Left renal pelvis (tissue), 4 donors: ENCODE measurements at places on chromosomes 7 and 10. TPM values are rescaled to one million over a fixed set of nuclear protein-coding genes. Genes with fewer than 3 reads are reported as not detected.

The SEM1 gene
- 209 TPM for polyA plus RNA-seq

The PDE1C gene
- polyA plus RNA-seq: 3.4 TPM

The EPO gene
- not detected for polyA plus RNA-seq

The UPK3BL1 gene
- polyA plus RNA-seq: 4.8 TPM

The CDHR1 gene
- polyA plus RNA-seq: 0.79 TPM

The TRIL gene
- polyA plus RNA-seq: 155 TPM
